CD4-positive, alpha-beta T cell (primary cell): ENCODE measurements at places on chromosomes 12 and 14.

DNA sequence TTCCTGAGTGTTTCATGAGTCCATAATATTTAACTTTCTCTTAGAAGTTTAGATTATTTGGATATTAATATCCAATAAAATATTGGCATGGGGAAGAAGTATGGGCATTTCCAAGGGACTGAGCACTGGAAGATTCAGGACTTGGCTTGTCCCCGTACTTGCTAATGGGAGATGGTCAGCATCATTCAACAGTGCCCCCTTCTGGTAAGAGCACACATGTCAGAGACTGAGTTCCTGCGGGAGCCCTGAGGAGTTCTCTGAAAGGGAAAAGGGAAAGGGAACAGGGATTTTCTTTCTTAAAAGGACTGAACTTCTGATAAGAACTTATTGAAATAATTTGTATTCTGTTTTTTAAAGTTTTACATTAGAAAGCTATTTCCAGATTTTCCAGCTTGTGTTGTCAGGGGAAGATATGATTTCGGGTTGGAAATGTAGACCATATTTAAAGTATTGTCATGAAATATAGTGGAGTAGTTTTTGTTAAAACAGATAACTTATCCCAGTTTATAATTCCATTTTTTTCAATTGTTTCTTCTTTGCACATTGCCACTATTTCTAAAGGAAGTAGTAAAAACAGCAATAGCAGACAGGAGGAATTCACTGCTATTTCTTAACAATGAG is 59.8 kb upstream of the C12orf71 start:
- no peak for DNase-seq

GRCh38 chr12:110498984-110499706 is 2.8 kb downstream of the VPS29 start:
- no peak for DNase-seq

GRCh38 chr12:68292151-68292943 is 38.9 kb upstream of the IL22 start:
- no peak for DNase-seq

- no peak for DNase-seq
Observed at GRCh38 chr12:16606991-16607390, 1.0 kb upstream of the LMO3 start.

DNA sequence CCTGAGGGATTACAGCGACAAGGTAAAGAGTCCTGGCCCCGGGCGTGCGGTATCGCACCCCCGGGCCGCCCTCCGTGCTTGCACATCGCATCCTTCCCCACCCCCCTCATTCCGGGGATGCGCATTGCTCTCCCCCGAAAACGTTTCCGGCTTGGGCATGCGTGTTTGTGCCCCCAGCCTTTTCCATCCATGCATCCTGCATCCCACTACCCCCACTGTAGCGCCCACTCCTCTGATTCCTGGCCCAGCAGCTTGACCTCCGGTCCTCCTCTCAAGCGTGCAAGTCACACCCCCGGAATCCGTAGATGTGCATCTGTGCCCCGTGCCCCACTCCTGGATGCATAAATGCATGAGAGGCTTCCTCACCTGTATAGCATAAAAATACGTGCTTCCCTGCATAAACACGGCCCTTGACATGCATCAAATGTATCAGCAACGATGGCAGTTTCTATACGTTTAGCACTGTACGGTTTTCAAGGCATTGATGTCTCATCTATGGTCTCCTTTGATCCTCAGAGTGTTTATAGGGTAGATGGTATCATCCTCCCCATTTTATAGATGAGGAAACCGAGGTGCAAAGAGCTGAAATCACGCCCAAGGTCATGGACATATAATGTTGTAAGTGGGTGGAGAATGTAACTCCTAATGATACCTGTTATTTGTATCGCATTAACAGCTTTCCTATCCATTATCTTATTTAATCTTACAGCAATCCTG is 484 bp downstream of the RIC8B start:
- no peak for DNase-seq

DNA sequence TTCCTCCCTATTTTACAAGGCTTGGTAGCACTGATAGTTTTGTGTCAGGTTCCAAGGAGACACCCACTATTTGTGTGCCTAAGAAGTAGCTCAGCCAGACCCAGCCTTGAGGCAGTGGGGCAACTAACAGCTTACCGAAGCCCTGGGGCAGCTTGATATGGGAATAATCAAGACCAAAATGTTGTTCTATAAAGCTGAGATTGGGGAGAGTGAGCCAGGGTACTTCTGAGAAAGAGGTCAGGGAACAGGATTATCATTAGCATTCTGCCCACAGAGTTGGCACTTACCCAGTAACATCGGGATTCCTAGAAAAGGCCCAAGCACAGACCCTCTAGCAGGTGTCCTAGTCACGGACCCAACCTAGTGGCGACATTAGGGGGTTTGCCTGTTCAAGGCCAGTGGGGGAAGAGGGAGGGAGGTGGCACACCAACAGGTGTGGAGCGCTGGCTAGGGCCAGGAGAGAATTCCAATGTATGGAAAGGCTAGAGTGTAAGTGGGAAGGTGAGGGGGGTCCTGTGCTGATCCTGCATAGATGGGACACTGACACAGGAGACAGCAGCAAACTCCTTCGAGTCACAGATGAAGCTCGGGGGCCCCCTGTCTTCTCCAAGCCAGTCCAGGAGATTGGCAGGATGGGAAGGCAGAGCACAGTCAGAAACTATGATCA is 4.9 kb downstream of the PPP1R3E start:
- no peak for DNase-seq

DNA sequence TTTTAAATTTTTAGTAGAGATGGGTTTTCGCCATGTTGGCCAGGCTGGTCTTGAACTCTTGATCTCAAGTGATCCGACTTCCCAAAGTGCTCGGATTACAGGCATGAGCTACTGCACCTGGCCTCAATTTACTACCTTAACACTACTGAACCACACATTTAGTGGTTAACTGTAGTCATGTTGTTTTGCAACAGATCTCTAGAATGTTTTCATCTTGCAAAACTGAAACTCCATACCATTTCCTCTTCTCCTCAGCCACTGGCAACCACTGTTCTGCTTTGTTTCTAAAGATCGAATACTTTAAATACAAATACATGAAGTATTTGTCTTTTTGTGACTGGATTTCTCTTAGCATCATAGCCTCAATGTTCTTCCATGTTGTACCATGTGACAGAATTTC is 15.4 kb upstream of the SMCO2 start:
- DNase-seq = no peak

- DNase-seq = no peak
Observed at GRCh38 chr12:61452076-61452475, 808.1 kb upstream of the USP15 start.

- DNase-seq = peak; percentile 73
Observed at GRCh38 chr12:92649511-92650227, 53.1 kb upstream of the PLEKHG7 start.

- DNase-seq = no peak
Observed at GRCh38 chr12:131204416-131205274, 250.9 kb downstream of the ADGRD1 start.

GRCh38 chr14:47442211-47442610 is 233.2 kb downstream of the MDGA2 start:
- no peak for DNase-seq

DNA sequence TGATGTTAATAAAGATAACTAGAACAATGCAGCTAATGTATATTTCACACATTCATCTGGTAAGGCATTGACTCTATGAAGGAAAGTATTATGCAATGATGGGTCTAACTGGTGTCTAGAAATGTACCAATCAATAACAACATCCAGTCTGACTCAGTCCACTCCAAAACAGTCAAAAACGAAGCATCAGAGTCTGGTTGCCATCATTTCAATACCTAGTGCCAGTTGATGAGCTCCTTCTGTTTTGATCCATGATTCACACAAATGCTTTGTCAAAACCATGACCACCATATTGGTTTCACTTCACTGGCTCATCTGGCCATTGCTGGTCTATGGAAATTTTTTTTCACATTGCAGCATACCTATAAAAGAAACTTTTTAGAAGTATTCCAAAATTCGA is 747.2 kb upstream of the TMEM132C start:
- DNase-seq = no peak

- no peak for DNase-seq
Observed at GRCh38 chr14:101054671-101055070, 151.1 kb upstream of the RTL1 start.

GRCh38 chr12:131367983-131368667 is 342.8 kb upstream of the SFSWAP start:
- DNase-seq = no peak

GRCh38 chr12:31869972-31870371 is 89.2 kb upstream of the RESF1 start:
- DNase-seq = no peak

DNA sequence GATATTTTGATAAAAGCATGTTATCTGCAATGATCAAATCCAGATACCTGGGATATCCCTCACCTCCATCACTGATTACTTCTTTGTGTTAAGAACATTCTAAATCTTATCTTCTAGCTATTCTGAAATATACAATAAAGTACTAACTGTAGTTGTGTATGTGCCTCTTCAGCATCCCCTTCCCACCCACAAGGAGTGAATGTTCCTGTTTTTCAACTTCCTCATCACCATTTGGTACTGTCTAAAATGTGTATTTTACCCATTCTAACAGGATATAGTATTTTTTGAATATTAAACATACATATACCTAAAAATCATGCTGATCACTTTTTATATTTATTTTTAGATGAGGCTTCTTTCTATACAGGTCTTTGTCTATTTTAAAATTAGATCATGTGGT is 1252.6 kb downstream of the TMEM121 start:
- no peak for DNase-seq

- DNase-seq = no peak
Observed at GRCh38 chr12:116360579-116361413, 83.3 kb upstream of the MED13L start.

DNA sequence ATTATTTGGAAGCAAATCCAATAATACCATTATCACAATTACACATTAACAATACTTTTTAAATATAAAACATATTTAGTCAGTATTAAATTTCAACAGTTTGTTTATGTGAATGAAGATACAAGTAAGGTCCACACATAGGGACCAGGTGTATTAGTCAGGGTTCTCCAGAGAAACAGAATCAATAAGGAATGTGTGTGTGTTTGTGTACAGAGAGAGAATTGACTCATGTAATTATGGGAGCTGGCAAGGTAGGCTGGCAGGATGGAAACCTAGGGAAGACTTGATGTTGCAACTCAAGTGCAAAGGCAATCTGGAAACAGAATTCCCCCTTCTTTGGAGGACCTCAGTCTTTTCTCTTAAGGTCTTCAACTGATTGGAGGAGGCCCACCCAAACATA is 123.2 kb upstream of the OTX2 start:
- no peak for DNase-seq

- DNase-seq = no peak
Observed at GRCh38 chr12:127496255-127496654, 770.7 kb upstream of the TMEM132C start.

DNA sequence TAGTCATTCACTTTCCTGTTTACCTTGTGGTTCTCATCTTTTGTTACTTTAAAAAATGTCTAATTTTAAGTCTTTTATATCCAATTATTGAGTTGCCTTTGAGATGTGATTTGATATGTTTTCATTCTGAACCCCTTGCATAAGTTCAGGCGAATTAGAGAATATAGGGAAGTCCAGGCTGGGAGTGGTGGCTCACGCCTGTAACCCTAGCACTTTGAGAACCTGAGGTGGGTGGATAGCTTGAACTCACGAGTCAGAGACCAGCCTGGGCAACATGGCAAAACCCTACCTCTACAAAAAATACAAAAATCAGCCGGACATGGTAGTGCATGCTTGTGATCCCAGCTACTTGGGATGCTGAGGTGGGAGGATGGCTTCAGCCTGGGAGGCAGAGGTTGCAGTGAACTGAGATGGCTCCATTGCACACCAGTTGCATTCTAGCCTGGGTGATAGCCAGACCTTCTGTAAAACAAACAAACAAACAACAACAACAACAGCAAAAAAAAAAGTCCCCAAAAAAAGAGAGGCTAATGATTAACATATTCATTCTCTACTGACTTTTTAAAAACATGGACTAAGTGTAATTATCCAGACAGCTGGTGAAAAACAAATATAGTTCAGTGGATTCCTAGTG is 451.1 kb upstream of the RGS6 start:
- DNase-seq = no peak

DNA sequence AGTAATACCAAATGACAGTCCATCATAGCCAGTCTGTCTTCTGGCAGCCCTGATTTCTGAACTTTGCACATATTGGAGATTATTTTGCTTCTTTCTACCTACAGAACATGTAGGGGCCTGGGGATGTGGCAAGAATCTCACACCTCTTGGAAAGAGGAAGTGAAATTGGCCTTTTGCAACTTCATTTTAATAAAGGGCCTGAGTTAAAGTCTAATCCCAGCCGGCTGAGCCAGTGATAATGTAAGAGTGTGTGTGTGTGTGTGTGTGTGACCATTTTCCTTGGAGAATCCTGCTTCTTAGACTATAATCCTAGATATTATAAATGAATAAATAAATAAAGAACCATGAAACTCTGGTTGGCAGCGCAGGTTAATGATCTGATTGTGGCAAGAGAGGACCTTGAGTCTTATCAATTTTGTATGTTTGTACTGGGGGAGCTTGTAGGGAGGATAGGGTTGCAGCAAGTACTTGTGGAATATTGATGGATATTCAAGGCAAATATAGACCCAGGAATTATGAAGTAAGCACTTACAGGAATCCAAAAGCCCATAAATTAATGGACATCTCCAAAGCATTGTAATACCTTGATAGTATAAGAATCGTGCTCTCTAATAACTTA is 233.2 kb upstream of the AMIGO2 start:
- DNase-seq = no peak

DNA sequence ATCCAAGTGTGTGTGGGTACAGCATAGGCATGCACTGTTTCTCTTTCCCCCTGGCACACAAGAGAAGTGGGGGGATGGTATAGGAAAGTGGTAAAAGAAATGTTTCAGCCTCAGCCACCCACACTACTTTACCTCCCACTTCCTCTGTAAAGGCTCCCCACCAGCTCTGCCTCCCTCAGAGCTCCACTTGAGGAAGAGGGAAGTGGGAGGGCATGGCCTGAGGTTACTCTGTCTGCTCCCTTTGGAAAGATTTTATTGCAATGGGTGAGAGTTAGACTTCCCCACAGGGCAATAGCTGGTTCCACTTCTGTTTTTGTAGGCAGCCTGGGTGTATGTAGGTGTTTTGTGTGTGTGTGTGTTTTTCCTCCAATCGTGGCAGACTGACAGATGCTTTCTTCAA is 145.3 kb downstream of the SSPN start:
- DNase-seq = no peak

DNA sequence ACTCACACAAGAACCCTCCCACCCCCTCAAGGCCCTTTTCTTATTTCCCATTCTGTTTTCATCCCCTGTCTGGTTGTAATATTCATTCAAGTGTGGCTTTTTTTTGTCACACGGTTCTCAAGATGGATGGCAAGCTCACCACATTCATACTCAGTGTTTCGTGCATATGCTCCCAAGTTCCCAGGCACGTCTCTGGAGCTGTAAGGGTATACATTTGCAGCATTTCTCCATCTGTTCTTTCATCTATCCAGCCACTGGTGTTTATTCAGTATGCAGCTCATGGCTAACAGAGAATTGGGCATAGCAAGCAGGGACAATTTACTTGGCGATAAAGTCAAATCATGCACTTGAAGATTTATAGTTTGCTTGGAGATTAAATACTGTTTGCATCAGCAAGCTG is 212.1 kb downstream of the GRIN2B start:
- DNase-seq = no peak

- no peak for DNase-seq
Observed at GRCh38 chr12:78403681-78404080, 460.9 kb upstream of the SYT1 start.

- DNase-seq = peak; percentile 26
Observed at GRCh38 chr12:116172224-116172849, 105.2 kb downstream of the MED13L start.

- no peak for DNase-seq
Observed at GRCh38 chr12:43208627-43209026, 343.4 kb downstream of the ADAMTS20 start.
